ENCODE measurements at places on chromosomes 5 and 9.

GRCh38 chr9:75231167-75231566 lies 142.9 kb downstream of the OSTF1 start:
- DNase-seq = no peak

GRCh38 chr5:4772591-4772990 lies 367.5 kb upstream of the ADAMTS16 start:
- no peak for DNase-seq

GRCh38 chr5:146890066-146890465 lies 11.5 kb upstream of the PPP2R2B start:
- peak; percentile 34 for DNase-seq

GRCh38 chr9:123402981-123403509 lies 47.0 kb downstream of the CRB2 start:
- no peak for DNase-seq

DNA sequence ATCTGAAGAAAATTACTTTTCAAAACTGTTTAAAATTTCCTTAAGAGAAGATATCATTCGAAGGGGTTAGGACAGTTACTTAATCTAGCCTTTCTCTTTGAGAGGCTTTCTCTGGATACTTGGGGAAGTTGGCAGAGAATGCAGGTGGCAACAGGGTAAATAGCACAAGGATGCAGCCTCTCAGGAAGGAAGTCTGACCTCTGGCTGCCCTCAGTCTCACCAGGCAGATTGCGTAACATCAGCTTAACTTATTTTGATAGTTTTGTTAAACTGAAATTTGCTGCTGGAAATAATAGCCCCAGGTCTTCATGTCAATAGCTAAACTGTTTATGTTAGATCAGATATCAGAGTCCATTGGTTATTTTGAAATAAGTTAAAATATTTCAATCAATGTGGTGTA lies 20.4 kb downstream of the CCDC192 start:
- DNase-seq = peak; percentile 84

GRCh38 chr9:135589596-135590485 lies 28.3 kb downstream of the PAEP start:
- no peak for DNase-seq

DNA sequence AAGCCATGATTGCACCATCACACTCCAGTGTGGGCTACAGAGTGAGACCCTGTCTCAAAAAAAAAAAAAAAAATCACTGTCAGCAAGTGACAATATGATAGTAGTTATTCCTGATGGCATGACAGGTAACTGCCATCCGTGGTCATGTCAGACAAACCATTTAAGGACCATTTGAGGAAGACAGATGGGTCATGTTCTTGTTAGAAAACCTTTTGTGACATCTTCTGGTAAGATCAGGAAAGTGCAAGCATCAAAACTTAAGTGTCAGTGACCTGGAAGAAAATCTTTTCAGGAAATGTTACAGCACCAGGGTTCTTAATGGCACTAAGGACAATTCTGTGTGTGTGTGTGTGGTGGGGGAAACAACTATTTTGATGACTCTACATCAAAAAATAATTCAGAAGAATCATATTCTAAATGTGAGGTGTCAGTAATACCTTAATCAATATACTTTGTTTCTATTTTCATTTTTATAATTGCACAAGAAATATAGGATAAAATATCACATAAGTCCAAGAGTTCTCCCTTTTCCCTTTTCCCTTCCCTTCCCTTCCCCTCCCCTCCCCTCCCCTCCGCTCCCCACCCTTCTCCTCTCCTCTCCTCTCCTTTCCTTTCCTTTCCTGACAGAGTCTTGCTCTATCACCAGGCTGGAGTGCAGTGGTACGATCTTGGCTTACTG lies 17.8 kb downstream of the SLC38A9 start:
- DNase-seq = peak; percentile 55

- peak; percentile 25 for DNase-seq
Observed at GRCh38 chr5:72209147-72210115, 102.2 kb downstream of the MAP1B start.

DNA sequence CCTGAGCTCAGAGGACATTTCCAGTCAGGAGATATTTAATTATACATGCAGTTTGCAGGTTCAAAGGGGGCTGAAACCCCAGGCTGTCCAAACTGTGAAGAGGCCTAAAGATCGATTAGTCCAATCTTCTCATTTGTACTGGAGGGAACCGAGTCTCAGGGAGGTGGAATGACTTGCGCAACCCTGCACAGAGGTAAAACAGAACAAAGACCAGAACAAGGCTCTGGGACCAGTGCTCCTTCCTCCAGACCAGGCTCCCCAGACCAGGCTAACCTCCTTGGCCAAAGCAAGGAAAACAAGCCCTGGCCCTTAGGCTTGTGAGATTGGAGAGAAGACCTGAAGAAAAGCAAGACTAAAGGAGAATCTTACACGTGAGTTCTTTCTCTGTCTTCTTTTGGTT lies 120.8 kb downstream of the ENC1 start:
- no peak for DNase-seq

Data from NB4 (cell line).